Muscle of leg (tissue), 16 donors: ENCODE measurements at places on chromosomes 13 and 19.

GRCh38 chr19:4811328-4812131 is 20.0 kb downstream of the TICAM1 start:
- no peak overlapping the region for H3K4me3 ChIP-seq
- peak; percentile 54 for DNase-seq
- H3K27me3 ChIP-seq: no peaks in the 10 kb centered on the region
- peaks cover 5% of the 10 kb centered on the region for H3K36me3 ChIP-seq
- H3K27ac ChIP-seq: no peak overlapping the region
- H3K4me1 ChIP-seq: peaks cover 6% of the 10 kb centered on the region

- DNase-seq: peak; percentile 26
- H3K27ac ChIP-seq: peak overlapping the region; percentile 53
- no peak overlapping the region for H3K4me3 ChIP-seq
- H3K4me1 ChIP-seq: peaks cover 21% of the 10 kb centered on the region
- H3K27me3 ChIP-seq: peaks cover 5% of the 10 kb centered on the region
Measured at GRCh38 chr19:30712431-30713337, 340.5 kb downstream of the ZNF536 start.

- H3K27ac ChIP-seq: peak overlapping the region; percentile 30
- DNase-seq: no peak
- H3K4me3 ChIP-seq: no peak overlapping the region
- no peaks in the 10 kb centered on the region for H3K4me1 ChIP-seq
- H3K27me3 ChIP-seq: no peaks in the 10 kb centered on the region
Measured at GRCh38 chr13:36148446-36148845, 17.3 kb upstream of the DCLK1 start.

DNA sequence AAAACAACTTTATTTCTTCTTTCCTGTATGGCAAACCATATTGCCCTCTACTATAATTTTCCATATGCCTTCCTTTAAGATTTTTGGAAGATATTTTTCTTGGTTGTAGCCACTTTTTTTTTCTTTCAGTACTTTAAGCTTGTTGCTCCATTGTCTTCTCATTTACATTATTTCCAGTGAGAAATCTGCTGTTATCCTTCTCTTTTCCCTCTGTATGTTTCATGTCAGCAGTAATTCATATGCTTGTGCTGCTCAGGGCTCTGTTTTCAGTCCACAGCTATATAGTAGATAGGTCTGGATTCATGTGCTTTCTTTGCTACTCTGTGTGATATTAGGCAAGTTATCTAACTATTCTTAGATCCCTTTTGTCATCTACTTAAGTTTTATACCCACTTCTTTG is 267.6 kb downstream of the OXGR1 start:
- no peak overlapping the region for H3K4me3 ChIP-seq
- no peaks in the 10 kb centered on the region for H3K4me1 ChIP-seq
- no peak for DNase-seq
- H3K27ac ChIP-seq: no peak overlapping the region
- H3K36me3 ChIP-seq: no peaks in the 10 kb centered on the region

- H3K27me3 ChIP-seq: peaks cover 11% of the 10 kb centered on the region
- peaks cover 19% of the 10 kb centered on the region for H3K4me1 ChIP-seq
- H3K36me3 ChIP-seq: no peaks in the 10 kb centered on the region
- peak overlapping the region; percentile 33 for H3K4me3 ChIP-seq
Measured at GRCh38 chr13:30115257-30115600, 192.1 kb downstream of the KATNAL1 start.

GRCh38 chr19:8253678-8254077 is 44.5 kb downstream of the CERS4 start:
- H3K4me3 ChIP-seq: no peak overlapping the region
- H3K27ac ChIP-seq: no peak overlapping the region
- peaks cover 32% of the 10 kb centered on the region for H3K36me3 ChIP-seq
- peaks cover 7% of the 10 kb centered on the region for H3K4me1 ChIP-seq
- H3K27me3 ChIP-seq: no peaks in the 10 kb centered on the region

DNA sequence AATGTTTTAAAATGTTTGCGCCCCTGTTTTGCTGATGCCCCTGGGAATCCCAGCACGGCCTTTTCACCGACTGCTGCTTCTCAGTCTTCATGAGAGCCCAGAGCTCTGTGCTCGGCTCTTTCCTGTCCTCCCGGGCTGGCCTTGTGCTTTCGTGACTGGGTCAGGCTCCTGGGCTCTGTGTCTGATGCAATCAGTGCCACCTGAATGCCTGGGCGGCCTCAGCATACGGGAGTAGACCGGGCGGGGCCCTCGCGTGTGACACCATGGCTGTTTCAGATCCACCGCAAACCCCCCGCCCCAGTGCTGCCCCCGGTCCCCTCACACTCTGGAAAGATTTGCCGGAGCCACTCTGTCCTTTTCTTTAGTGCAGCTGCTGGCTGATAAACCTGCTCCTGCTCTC is 21.4 kb downstream of the PABPC3 start:
- H3K4me3 ChIP-seq: no peak overlapping the region
- H3K36me3 ChIP-seq: no peaks in the 10 kb centered on the region
- peaks cover 4% of the 10 kb centered on the region for H3K27me3 ChIP-seq
- no peak overlapping the region for H3K27ac ChIP-seq

DNA sequence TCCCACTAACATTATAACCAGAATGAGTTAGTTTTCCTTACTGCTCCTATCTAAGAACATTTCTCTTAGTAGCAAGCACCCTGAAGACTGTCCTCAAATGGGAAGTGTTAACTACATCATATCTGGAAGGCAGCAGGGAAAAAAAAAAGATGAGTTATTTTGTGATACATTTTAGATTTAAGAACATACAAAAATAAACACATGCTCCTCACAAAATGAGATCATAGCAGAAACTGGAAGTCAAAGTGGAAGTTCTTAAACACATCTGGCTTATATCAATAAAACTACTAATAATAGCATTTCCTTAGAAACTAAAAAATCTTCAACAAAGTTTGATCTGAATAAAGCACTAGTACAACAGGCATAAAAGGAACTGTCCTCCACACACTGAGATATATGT is 70.4 kb downstream of the SLITRK6 start:
- peak; percentile 89 for DNase-seq
- H3K4me1 ChIP-seq: no peaks in the 10 kb centered on the region
- no peaks in the 10 kb centered on the region for H3K36me3 ChIP-seq
- H3K4me3 ChIP-seq: no peak overlapping the region

- H3K27me3 ChIP-seq: no peaks in the 10 kb centered on the region
- no peak overlapping the region for H3K27ac ChIP-seq
- H3K4me3 ChIP-seq: no peak overlapping the region
- H3K4me1 ChIP-seq: peaks cover 10% of the 10 kb centered on the region
- peak; percentile 40 for DNase-seq
Measured at GRCh38 chr13:97505017-97505416, 71.0 kb downstream of the RAP2A start.

- H3K4me1 ChIP-seq: no peaks in the 10 kb centered on the region
- no peak overlapping the region for H3K4me3 ChIP-seq
- peaks cover 36% of the 10 kb centered on the region for H3K36me3 ChIP-seq
Measured at GRCh38 chr13:42305503-42305902, 33.6 kb downstream of the AKAP11 start.

- H3K4me3 ChIP-seq: no peak overlapping the region
- no peaks in the 10 kb centered on the region for H3K27me3 ChIP-seq
- DNase-seq: no peak
- H3K4me1 ChIP-seq: peaks cover 13% of the 10 kb centered on the region
- H3K36me3 ChIP-seq: no peaks in the 10 kb centered on the region
Measured at GRCh38 chr19:41366089-41366488, 2.1 kb upstream of the B9D2 start.

- no peak for DNase-seq
- H3K27me3 ChIP-seq: peaks cover 17% of the 10 kb centered on the region
- no peak overlapping the region for H3K4me3 ChIP-seq
- H3K4me1 ChIP-seq: peaks cover 6% of the 10 kb centered on the region
- no peak overlapping the region for H3K27ac ChIP-seq
- H3K36me3 ChIP-seq: no peaks in the 10 kb centered on the region
Measured at GRCh38 chr13:99418103-99418842, 83.0 kb upstream of the TM9SF2 start.

GRCh38 chr13:74555651-74556420 is 421.6 kb upstream of the KLF12 start:
- H3K27ac ChIP-seq: no peak overlapping the region
- H3K4me1 ChIP-seq: peaks cover 4% of the 10 kb centered on the region

DNA sequence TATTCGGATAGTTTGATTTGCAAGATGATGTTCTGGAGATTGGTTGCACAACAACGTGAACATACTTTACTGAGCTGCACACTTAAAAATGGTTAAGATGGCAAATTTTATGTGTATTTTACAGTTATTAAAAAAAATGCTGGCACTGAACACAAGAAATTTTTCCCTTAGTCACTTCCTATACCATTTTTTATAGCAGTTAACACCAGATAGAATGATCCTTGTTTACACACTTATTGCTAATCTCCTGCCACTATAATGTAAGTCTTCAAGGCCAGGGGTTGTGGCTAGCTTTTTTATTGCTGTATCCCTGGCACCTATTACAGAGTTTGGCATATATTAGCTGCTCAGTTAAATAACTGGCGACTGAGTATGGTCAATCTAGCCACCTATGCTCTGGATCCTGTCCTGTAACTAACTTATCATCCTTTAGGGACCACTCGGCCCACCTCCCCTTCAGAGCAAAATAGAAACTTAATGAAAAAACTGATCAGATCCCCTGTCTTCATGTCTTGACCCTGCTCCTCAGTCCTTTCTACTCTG is 2.0 kb upstream of the EBPL start:
- H3K27me3 ChIP-seq: no peaks in the 10 kb centered on the region
- H3K4me1 ChIP-seq: peaks cover 12% of the 10 kb centered on the region
- peaks cover 2% of the 10 kb centered on the region for H3K36me3 ChIP-seq
- DNase-seq: no peak

DNA sequence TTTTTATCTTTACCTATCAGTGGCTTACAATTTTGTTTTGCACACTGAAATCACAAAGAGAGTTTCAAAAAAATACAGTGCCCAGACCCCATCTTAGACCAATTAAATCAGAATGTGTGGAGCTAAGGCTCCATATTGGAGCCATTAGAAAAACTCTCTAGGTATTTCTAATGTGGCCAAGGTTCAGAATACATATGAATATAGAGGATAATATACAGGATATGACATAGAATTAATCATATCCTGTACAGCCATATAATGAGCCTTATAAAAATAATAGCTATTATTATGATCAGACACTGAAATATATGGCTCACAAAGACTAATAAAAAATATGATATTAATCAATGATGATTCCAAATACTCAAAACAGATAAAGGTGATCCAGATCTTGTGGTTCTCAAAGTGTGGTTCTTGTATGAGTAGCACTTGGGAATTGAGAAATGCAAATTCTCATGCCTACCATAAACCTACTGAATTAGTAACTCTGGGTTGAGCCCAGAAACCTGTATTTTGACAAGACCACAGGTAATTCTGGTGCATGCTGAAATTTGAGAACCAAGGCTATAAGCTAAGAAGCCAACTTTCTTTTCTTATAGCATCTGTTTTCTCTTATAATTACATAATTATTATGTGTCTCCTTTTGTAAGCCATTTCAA is 408.0 kb downstream of the DIAPH3 start:
- DNase-seq: no peak
- H3K36me3 ChIP-seq: no peaks in the 10 kb centered on the region
- no peaks in the 10 kb centered on the region for H3K27me3 ChIP-seq
- no peak overlapping the region for H3K4me3 ChIP-seq
- H3K27ac ChIP-seq: no peak overlapping the region
- peaks cover 3% of the 10 kb centered on the region for H3K4me1 ChIP-seq

GRCh38 chr13:113557013-113557412 is 27.5 kb upstream of the TFDP1 start:
- DNase-seq: no peak
- peaks cover 7% of the 10 kb centered on the region for H3K36me3 ChIP-seq
- no peaks in the 10 kb centered on the region for H3K27me3 ChIP-seq
- peaks cover 6% of the 10 kb centered on the region for H3K4me1 ChIP-seq

DNA sequence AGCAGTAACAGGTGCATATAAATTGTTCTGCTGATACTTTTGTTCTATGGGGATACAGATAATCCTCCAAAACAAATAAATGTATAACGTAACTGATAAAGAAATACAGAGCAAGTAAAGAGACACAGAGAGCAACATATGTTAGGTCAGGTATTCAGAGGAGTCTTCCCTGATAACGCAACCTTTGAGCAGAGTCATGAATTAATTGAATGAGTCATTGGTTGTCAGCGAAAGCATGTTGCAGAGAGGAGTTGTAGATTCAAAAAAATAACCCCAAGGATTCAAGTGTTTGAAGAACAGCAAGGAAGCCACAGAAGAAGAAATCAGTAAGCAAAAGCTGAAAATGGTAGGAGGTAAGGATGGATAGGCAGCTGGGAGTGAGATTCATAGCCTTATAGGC is 245.2 kb downstream of the TBC1D4 start:
- H3K4me3 ChIP-seq: no peak overlapping the region
- H3K4me1 ChIP-seq: no peaks in the 10 kb centered on the region
- no peaks in the 10 kb centered on the region for H3K27me3 ChIP-seq
- no peak overlapping the region for H3K27ac ChIP-seq

- no peaks in the 10 kb centered on the region for H3K36me3 ChIP-seq
- no peak overlapping the region for H3K27ac ChIP-seq
- DNase-seq: no peak
- H3K4me3 ChIP-seq: no peak overlapping the region
- H3K27me3 ChIP-seq: no peaks in the 10 kb centered on the region
- H3K4me1 ChIP-seq: no peaks in the 10 kb centered on the region
Measured at GRCh38 chr13:33694546-33694945, 123.4 kb upstream of the RFC3 start.

- no peak overlapping the region for H3K4me3 ChIP-seq
- no peak for DNase-seq
- H3K27me3 ChIP-seq: no peaks in the 10 kb centered on the region
- H3K4me1 ChIP-seq: no peaks in the 10 kb centered on the region
- H3K36me3 ChIP-seq: no peaks in the 10 kb centered on the region
- H3K27ac ChIP-seq: no peak overlapping the region
Measured at GRCh38 chr19:28028881-28029444, 1184.0 kb downstream of the UQCRFS1 start.

DNA sequence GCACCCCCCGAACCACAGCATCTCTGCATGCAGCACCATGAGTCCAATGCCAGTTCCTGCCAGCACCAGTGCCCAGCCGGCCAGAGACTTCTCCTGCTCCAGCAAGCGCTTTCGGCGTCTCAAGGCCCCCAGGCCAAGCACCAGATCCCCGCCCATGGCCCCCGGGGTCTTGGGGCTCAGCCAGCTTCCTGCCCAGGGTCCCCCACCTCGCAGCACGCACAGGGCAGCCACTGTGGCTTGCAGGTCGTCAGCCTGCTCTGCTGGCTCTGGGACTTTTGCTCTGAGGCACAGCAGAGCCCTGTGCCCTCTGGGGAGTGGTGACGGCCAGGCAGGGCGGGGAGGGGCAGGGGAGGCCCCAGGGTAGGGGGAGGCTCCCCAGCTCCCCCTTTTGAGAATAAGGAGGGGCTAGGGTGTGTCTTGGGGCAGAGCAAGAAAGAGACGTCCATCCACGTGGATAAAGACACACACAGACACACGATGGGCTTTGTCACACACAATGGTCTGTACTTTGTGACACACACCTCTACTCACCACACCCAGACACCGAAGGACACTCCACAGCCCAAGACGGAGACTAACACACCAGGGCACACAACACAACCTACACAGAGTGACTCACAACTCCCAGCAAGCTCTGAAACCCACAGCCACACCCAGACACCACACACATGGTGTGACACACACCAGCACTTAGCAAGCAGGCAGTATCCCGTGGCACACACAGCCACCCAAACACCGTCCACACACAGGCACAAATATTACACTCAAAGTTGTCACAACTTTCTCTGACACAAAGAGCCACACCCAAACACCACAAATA is at the start of gene KCNN4:
Gene KCNN4 (minus strand): TSS at position 268 of the 820 bp plus-strand sequence. CDS start 112 bp downstream, at position 156.
- peaks cover 2% of the 10 kb centered on the region for H3K27me3 ChIP-seq
- H3K27ac ChIP-seq: no peak within 1 kb of the TSS
- no peak within 1 kb of the TSS for H3K4me3 ChIP-seq
- peaks cover 9% of the 10 kb centered on the region for H3K4me1 ChIP-seq
- H3K36me3 ChIP-seq: no peaks in the 10 kb centered on the region
